ENCODE measurements at places on chromosomes 5 and 9.

DNA sequence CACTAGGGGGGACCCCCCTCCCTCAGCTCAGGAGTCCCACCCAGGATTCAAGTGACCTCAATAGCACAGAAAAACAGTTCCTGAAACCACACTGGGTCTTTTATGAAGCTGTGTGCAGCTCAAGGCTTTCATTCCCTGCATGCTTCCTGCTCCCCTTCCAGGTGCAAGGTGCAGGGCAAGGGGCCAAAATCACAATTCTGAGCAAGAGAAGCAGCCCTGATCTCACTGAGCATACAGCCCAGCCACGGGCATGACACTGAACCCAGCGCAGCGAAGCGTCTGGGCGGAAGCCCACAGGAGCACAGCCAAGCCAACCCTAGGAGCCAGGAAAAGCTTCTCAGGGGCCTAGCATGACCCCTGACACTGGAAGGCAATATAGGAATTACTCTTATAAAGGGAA lies 62.9 kb downstream of the IRX2 start:
- DNase-seq: no peak

- no peak for DNase-seq
These were observed 596.9 kb upstream of the CDH6 start for GRCh38 chr5:30596495-30597064.

DNA sequence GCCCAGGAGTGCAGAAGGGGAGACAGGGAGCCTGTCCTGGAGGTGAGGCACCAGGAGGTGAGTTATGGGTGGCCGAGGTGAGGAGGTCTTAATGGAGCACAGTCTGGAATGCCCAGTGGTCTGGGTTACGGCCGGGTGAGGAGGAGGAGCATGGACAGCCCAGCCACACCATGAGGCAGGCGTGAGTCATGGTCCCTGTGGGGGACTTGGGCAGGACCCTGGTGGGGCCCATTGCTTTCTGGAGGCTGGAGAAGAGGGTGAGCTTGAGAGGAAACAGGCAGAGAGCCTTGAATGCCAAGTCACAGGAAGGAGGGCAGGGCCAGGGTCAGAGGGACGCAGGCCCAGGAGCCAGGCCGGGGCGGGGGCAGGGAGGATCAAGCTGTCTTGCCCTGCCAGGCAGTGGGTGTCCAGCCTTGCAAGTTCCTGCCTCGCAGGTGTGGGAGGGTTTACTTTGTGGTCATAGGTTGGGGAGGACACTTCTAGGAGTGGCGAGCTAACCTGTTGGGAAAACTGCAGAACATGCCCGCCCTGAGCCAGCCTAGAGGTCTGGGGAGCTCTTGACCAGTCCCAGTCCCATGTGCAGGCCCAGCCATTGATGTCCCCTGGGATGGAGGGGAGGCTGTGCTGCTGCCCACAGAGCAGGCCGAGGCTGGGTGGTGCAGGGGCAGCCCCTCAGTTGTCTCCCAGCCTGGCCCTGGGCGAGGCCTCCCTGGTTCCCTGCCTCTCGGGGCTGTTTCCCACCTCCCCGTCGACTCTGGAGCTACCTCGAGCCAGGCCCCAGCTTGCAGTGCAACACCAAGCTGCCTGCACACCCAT lies 2.8 kb downstream of the CACNA1B start:
- DNase-seq: no peak

GRCh38 chr9:72338631-72339030 lies 26.4 kb downstream of the ZFAND5 start:
- DNase-seq: no peak

DNA sequence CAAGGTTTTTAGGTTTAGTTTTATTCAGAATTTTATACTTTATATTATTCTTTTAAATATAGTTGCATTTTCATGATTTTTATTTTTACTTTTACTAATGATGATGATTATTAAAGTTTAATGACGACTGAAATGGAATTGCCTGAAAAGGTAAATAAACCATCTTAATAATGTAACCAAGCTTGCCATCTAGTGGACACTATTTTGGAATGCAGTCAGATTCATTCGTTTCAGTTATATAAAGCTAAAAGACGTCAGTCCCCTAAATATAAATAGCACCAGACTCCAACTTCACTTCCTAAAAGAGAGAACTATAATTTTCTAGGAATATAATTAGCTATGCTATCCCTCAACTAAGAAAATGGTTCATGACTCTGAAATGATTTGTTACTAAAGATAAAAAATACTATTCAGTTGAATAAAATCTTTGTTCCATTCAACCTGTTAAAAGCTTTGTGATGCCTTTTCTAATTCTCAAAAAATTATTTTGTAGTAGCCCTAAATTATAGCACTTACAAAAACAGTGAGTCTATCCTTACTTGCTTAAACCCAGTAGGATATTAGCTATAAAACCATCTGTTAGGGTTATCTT lies 19.9 kb downstream of the ABITRAM start:
- no peak for DNase-seq

DNA sequence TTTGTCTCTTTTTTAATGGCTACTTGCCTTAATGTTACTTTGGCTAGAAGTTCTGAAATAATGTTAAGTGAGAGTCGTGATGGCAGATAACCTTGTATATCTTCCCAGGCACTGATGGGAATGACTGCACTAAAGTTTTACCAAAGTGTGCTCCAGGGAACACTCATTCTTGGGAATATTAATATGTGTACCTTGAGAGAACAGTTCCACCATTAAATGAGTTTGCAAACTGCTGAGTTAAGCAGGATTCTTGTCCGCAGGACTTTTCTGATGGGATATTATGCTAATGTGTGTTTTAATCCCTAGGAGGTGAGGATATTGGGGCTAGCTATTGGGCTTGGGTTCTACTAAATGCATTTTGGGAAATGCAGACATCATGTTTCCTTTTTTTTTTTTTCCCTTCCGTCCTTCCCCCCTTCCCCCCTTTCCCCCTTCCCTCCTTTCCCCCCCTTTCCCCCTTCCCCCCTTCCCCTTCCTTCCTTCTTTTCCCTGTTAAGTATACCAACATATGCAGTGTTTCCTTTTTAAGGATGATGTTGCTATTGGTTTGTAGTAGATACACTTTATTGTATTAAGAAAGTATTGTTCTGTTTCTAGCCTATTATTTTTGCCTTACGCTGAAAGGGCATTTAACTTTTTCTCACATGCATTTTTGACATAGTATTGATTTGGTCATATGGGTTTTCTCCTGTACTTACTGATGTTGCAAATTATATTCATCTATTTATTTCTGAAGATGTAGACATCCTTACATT lies 15.5 kb downstream of the ZBTB34 start:
- DNase-seq: no peak

- DNase-seq: no peak
These were observed 39.6 kb upstream of the TIFAB start for GRCh38 chr5:135491552-135492318.

DNA sequence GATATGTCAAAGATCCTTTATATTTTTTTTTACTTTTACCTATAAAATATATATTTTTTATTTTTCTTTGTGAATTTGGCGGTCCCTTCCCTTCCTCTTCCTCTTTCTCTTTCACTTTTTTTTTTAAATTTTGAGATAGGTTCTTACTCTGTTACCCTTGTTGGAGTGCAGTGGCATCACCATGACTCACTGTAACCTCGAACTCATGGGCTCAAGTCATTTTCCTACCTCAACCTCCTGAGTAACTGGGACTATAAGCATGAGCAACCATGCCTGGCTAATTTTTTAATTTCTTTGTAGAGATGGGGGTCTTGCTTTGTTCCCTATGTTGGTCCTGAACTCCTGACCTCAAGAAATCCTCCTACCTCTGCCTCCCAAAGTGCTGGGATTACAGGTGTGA lies 258.0 kb upstream of the CLINT1 start:
- no peak for DNase-seq
